ENCODE measurements at places on chromosomes 3 and 15.
A peak's percentile ranks its signal among the peaks of the same experiment; 100 is the strongest.

DNA sequence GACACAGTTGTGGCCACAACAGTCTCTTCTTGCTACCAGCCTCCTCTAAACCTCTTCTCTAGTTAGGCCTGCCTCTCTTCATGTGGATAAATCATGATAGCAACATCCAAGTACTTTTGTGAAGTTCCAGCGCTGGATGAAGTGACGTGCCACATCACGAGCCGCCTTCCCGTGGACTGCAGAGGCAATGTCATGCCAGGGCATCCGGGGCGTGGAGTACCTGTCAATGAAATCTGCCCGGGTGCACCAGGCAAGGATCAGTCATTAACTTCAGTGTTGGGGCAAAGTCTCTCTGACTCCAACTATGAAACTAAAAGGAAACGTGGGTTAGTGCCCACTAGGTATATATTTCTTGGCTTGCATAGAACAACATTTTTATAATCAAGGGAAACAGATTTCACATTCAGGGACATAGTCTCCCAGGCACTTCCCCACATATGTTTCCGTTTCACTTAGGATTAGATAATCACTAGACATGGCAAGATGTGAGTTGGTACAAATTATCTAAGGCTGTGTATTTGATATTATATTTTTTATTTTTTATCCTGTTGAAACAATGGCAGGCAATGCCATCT, 133.6 kb downstream of the PLD1 start:
- no peaks in the 10 kb centered on the region for H3K4me1 ChIP-seq
- no peaks in the 10 kb centered on the region for H3K27me3 ChIP-seq
- no peaks in the 10 kb centered on the region for H3K36me3 ChIP-seq
- no peak overlapping the region for H3K4me3 ChIP-seq
- no peak for DNase-seq

GRCh38 chr3:113844622-113845222, 6.1 kb downstream of the GRAMD1C start:
- no peak overlapping the region for H3K4me3 ChIP-seq
- no peak for DNase-seq
- no peaks in the 10 kb centered on the region for H3K36me3 ChIP-seq
- H3K27me3 ChIP-seq: no peaks in the 10 kb centered on the region

- no peaks in the 10 kb centered on the region for H3K4me1 ChIP-seq
- no peaks in the 10 kb centered on the region for H3K27me3 ChIP-seq
- H3K4me3 ChIP-seq: no peak within 1 kb of the TSS
- H3K27ac ChIP-seq: no peak within 1 kb of the TSS
- no peak for DNase-seq
Measured at GRCh38 chr3:39329493-39329892, at the start of gene CCR8. CCR8 (plus strand) TSS chr3:39329709; CDS start chr3:39332332, 2,623 bp downstream.

GRCh38 chr3:149016669-149017541, 25.6 kb downstream of the GYG1 start:
- no peak overlapping the region for H3K4me3 ChIP-seq
- H3K27me3 ChIP-seq: no peaks in the 10 kb centered on the region
- H3K27ac ChIP-seq: peak overlapping the region; percentile 81
- H3K4me1 ChIP-seq: peaks cover 51% of the 10 kb centered on the region

- no peak for DNase-seq
- no peaks in the 10 kb centered on the region for H3K27me3 ChIP-seq
- peaks cover 8% of the 10 kb centered on the region for H3K4me1 ChIP-seq
- H3K36me3 ChIP-seq: no peaks in the 10 kb centered on the region
- H3K27ac ChIP-seq: peak overlapping the region; percentile 68
Measured at GRCh38 chr15:62059816-62060112, 483 bp downstream of the VPS13C start.

GRCh38 chr15:74605795-74606150, 9.9 kb upstream of the CLK3 start:
- no peaks in the 10 kb centered on the region for H3K36me3 ChIP-seq
- H3K4me3 ChIP-seq: no peak overlapping the region
- no peak overlapping the region for H3K27ac ChIP-seq
- no peak for DNase-seq
- no peaks in the 10 kb centered on the region for H3K4me1 ChIP-seq
- H3K27me3 ChIP-seq: no peaks in the 10 kb centered on the region

GRCh38 chr3:79369306-79369705, 398.5 kb downstream of the ROBO1 start:
- H3K27ac ChIP-seq: no peak overlapping the region
- H3K36me3 ChIP-seq: no peaks in the 10 kb centered on the region
- H3K27me3 ChIP-seq: no peaks in the 10 kb centered on the region
- H3K4me3 ChIP-seq: no peak overlapping the region
- DNase-seq: no peak

DNA sequence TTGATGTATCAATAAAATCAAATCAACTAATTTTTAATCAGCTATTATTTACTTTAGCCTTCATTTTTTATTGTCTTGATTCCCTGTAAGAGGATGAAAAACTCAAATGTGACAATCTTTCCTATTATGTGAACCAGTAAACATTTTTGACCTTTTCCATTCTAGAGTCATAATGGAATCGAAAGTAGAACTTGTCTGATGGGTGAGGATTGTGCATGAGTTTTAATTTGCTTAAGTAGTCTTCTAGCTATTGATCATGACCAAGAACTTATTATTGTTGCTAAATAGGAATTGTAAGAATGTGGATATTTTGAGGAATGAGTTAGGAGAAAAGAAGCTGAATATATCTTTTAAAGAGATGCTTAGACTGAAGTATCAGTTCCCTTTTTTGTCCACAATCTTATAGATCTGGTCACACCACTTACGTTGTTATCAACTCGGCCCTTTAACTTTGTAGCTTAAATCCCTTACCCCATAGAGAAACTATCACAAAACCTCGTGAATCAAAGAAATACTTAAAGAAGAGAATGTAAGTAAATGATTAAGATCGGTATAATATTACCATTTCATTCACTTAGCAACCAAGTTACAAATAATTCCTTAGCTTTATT, 147.3 kb downstream of the TP63 start:
- no peak overlapping the region for H3K27ac ChIP-seq
- no peaks in the 10 kb centered on the region for H3K27me3 ChIP-seq
- H3K4me1 ChIP-seq: no peaks in the 10 kb centered on the region
- no peak overlapping the region for H3K4me3 ChIP-seq
- DNase-seq: no peak

DNA sequence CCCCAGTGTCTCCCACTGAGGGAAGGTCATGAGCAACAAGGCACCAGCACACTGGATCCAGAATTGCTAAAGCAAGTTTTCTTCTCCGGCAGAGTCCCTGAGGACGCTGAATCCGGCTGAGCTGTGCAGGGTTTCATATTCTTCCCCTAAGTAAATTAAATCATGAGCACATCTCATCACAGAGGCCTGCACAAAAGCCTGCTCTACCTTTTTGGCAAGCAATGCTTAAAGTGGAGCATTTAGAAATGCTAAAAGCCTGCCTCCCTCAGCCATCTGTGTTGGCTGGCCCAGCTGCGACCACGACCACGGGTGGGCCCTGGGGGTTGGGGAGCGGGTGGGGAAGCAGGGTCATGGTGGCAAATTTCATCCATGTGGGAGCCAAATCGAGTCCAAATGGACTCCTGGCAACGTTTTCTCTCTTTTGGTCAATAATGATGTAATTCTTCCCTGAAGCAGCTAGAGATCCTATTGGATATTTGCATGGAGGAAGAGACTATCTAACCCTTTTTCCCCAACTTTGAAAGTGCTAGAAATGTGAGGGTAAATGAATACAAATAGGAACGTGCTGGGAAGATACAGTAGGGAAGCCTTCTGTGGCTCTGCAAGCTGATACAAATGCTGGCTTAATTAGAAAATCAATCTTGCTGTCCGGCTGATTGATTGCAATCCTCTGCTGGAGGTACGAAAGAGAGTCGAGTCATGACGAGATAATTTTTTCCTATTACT, 532.8 kb upstream of the TBL1XR1 start:
- peak overlapping the region; percentile 9 for H3K27ac ChIP-seq
- no peaks in the 10 kb centered on the region for H3K27me3 ChIP-seq
- no peak for DNase-seq

GRCh38 chr3:21542656-21543379, 208.2 kb downstream of the ZNF385D start:
- no peaks in the 10 kb centered on the region for H3K36me3 ChIP-seq
- no peak overlapping the region for H3K27ac ChIP-seq
- DNase-seq: no peak
- peaks cover 11% of the 10 kb centered on the region for H3K4me1 ChIP-seq

DNA sequence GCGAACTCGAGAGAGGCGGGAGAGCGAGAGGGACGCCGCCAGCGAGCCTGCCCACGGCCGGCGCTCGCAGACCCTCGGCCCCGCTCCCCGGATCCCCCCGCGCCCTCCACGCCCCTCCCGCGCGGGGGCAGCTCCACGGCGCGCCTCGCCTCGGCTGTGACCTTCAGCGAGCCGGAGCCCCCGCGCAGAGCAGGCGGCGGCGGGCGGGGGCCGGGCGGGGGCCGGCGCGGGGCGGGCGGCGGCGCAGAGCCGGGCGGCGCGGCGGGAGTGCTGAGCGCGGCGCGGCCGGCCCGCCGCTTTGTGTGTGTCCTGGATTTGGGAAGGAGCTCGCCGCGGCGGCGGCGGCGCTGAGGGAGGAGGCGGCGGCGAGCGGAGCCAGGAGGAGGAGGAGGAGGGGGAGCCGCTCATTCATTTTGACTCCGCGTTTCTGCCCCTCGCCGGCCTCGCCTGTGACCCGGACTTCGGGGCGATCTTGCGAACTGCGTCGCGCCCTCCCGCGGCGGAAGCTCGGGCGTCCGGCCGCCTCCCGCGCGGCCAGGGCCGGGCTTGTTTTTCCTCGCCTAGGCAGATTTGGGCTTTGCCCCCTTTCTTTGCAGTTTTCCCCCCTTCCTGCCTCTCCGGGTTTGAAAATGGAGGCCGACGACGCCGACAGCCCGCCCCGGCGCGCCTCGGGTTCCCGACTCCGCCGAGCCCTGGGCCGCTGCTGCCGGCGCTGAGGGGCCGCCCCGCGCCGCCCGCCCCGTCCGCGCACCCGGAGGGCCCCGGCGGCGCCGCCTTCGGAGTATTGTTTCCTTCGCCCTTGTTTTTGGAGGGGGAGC, 524 bp downstream of the IGF1R start:
- no peaks in the 10 kb centered on the region for H3K36me3 ChIP-seq
- no peaks in the 10 kb centered on the region for H3K27me3 ChIP-seq
- H3K27ac ChIP-seq: peak overlapping the region; percentile 96
- peaks cover 8% of the 10 kb centered on the region for H3K4me1 ChIP-seq
- no peak for DNase-seq

- no peak overlapping the region for H3K4me3 ChIP-seq
- no peaks in the 10 kb centered on the region for H3K27me3 ChIP-seq
- no peak for DNase-seq
- peaks cover 3% of the 10 kb centered on the region for H3K4me1 ChIP-seq
- no peaks in the 10 kb centered on the region for H3K36me3 ChIP-seq
- no peak overlapping the region for H3K27ac ChIP-seq
Measured at GRCh38 chr3:46102059-46102779, 74.9 kb upstream of the XCR1 start.

DNA sequence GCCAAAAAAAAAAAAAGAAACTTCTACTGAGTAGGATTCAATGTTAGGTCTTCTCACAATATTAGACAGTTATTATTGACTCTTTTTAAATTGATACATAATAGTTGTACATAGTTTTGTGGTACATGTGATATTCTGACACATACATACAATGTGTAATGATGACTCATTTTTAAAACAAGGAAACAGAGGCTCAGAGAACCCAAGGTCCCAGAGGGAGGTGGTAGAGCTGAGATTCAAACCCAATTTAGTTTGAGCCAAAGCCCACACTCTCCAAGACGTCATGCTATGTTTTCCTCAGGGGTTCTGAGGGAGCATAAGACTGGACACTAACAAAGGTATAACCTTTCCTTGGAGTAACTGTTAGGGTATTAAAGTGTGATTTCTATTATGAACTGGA, 40.6 kb downstream of the MYO5C start:
- no peak for DNase-seq
- no peak overlapping the region for H3K27ac ChIP-seq
- H3K27me3 ChIP-seq: no peaks in the 10 kb centered on the region
- no peaks in the 10 kb centered on the region for H3K36me3 ChIP-seq

- H3K36me3 ChIP-seq: no peaks in the 10 kb centered on the region
- no peak for DNase-seq
- no peak overlapping the region for H3K27ac ChIP-seq
- H3K4me3 ChIP-seq: no peak overlapping the region
- H3K4me1 ChIP-seq: no peaks in the 10 kb centered on the region
Measured at GRCh38 chr3:41581700-41582099, 380.2 kb downstream of the ULK4 start.

DNA sequence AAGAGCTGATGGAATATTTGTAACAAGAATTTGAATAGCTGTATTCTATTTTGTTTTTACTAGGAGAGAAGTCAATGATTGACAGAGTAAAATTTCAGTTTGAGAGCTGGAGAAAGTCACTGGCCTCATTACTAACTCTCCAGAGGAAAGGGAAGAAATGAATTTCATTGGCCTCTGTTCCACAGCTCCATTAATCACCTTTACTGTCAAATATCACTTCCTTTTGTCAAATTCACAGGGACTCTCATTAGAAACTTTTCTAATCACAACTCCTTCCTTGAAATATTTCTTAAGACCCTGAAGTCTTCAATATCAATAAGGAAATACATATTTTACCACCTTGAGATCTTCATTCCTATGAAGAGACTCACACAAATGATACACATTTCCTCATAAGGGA, 379.9 kb upstream of the RASGRP1 start:
- no peak for DNase-seq
- no peak overlapping the region for H3K27ac ChIP-seq
- H3K4me3 ChIP-seq: no peak overlapping the region
- H3K36me3 ChIP-seq: no peaks in the 10 kb centered on the region

- H3K27me3 ChIP-seq: no peaks in the 10 kb centered on the region
- no peaks in the 10 kb centered on the region for H3K36me3 ChIP-seq
- H3K4me3 ChIP-seq: no peak overlapping the region
Measured at GRCh38 chr15:85760049-85760448, 34.7 kb downstream of the KLHL25 start.
